Coronary artery (tissue), 2 donors: ENCODE measurements at places on chromosomes 13 and 19.

GRCh38 chr19:2242816-2243215 lies 6.2 kb downstream of the SF3A2 start:
- no peak for DNase-seq

GRCh38 chr13:113921763-113922162 lies 52.1 kb downstream of the C13orf46 start:
- DNase-seq, result peak; percentile 11

DNA sequence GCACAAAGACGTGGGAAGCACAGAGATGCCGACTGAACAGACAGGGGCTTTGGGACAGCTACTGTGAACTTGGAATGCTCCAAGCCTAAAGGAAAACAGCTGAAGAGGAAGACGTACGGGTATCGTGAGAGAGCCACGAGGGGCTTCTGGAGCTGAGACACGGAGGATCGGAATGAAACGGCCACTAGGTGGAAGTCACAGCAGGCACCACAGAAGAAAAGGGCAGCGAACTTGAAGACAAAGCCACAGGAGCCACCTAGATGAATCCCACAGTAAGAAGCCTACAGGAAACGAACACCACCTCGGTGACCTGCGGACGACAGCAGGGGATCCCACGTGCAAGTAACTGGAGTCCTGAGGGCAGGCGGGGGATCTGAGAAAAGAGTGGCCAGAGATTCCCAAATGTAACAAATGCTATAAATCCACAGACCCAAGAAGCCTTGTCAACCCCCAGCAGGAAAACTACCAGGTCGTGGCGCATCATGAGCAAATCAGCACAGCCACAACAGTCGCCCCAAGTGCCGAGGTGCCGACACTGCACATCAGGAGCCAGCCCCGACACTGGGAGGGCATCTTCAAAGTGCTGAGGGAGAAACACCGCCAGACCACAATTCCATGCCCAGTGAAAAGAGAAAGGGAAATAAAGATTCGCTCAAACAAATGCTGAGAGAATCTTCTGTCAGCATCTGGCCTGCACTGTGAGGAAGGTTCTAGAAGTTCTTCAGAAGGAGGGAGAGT lies 39.3 kb upstream of the ISYNA1 start:
- no peak for DNase-seq

GRCh38 chr13:83190020-83190419 lies 692.3 kb downstream of the SLITRK1 start:
- no peak for DNase-seq

GRCh38 chr13:98273067-98273823 lies 96.2 kb upstream of the RNF113B start:
- DNase-seq, result no peak

DNA sequence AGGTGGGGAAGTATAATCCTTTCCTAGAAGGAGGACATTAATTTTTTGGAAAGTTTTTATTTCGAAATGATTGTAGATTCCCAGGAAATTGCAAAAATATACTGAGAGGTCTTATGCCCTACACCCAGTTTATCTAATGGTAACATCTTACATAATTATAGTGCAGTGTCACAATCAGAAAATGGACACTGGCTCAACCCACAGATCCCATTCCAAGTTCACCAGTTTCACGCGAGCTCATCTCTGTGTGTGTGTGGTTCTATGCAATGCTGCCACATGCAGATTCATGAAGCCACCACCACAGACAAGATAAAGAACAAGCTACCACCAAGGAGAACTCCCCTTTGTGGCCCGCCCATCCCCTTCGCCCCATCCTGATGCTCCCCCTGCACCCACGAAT lies 24.4 kb downstream of the IL17D start:
- DNase-seq, result no peak

DNA sequence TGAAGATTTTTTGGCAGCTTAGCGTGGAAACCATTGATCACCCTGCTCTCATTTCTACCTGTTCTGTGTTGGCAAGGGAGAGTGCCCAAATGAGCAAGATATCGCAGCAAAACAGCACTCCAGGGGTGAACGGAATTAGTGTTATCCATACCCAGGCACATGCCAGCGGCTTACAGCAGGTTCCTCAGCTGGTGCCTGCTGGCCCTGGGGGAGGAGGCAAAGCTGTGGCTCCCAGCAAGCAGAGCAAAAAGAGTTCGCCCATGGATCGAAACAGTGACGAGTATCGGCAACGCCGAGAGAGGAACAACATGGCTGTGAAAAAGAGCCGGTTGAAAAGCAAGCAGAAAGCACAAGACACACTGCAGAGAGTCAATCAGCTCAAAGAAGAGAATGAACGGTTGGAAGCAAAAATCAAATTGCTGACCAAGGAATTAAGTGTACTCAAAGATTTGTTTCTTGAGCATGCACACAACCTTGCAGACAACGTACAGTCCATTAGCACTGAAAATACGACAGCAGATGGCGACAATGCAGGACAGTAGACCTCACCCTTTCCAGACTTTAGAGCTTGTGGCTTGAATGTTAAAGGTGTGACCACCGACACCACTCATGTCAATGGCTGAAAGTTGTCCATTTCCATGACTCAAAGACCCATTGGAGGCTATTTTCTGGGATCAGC lies 5.8 kb downstream of the CEBPG start:
- no peak for DNase-seq

DNA sequence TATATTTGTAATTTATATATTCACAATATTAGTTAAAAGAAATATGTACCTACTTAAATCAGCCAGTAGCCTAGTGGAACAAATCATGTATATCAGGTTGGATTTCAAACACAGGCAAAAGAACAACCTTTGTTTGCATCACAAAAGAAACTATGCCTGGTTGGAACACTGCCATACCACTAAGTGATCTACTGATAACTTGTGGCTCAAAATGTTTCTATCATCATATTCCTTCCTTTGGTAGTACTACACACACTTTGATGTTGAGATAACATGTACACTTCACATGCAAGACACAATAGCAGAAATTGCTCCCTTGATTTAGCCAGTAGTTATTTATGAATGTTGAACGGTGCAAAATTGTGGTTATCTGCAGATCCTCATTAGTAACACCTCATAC lies 146.0 kb upstream of the GPC6 start:
- no peak for DNase-seq

DNA sequence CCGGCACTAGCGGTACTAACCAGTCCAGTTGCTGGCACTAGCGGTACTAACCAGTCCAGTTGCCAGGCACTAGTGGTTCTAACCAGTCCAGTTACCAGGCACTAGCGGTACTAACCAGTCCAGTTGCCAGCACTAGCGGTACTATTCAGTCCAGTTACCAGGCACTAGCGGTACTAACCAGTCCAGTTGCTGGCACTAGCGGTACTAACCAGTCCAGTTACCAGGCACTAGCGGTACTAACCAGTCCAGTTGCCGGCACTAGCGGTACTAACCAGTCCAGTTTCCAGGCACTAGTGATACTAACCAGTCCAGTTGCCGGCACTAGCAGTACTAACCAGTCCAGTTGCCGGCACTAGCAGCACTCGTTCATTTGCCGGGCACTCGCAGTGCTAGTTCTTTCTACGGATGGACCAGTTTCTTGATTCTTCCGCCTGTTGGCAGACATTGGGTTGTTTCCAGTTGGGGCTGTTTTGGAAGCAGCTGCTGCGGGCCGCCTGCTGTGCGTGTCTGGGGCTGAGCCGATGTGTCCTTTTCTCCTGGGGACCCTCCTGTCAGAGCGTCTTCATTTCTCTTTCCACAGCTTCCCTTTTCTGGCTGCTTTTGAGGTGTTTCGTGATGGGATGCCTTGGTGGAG lies 123.4 kb upstream of the MCF2L start:
- no peak for DNase-seq

GRCh38 chr13:30872685-30873461 lies 33.2 kb upstream of the MEDAG start:
- DNase-seq, result peak; percentile 85

- DNase-seq, result no peak
Observed at GRCh38 chr19:36169084-36169760, 17.0 kb upstream of the COX7A1 start.

- DNase-seq, result no peak
Observed at GRCh38 chr13:30019648-30020626, 169.5 kb upstream of the UBL3 start.

DNA sequence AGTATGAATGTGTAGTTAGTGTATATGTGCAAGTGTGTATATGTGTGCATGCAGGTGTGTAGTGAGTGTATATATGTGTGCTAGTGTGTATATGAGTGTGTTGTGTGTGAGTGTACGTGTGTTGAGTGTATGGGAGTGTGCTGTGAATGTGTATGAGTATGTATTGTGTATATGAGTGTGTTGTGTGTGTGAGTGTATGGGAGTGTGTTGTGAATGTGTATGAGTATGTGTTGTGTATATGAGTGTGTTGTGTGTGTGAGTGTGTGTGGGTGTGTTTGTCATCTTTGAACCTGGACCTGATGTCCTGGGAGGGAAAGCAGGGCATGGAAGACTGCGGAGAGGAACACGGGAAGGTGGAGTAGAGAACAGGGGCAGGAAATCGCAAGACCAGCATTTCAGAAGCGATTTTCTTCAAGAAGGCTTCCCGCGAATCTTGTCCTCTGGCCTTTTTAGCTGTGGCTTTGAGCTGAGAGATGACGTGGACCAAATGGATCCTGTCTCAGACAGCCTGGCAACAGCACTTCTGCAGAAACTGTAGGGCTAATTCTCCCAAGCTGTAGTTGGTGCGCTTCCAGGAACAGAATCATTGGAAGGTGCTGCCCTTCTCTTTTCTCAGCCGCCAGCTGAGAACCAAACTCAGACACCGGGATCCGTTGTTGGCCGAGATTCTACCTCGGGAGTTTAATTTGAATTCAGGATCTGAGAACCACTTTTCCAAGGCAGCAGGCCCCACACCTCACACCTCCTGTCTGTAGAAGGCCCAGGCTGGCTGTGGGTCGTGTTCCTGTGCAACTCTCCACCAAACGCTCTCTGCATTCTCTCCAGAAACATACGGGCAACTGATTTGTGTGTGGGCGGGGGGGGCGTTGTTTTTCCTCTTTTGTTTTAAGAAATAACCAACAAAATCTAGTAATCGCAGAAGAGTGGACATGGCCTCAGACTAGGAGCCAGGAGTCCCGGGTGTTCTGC lies 94.7 kb upstream of the RAP2A start:
- DNase-seq, result peak; percentile 83

GRCh38 chr13:51601601-51602565 lies 17.6 kb downstream of the WDFY2 start:
- DNase-seq, result no peak

DNA sequence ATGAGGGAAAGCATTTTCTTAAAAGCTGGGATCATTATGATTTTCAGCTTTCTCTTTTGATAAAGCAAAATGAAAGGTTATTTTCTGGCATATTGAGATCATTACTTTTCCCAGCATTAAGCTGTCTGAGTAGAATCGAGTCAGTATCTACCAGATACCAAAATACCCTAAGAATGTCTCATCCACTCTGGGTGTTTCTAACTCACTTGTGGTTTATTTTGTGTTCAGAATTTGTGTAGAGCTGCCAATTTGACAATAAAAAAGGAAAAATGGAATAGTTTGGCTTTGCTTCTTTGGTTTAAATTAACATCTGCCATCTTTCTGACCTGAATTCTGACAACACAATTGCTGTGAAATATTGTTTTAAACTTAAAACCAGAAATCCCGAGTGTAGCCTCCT lies 438.7 kb upstream of the ARGLU1 start:
- no peak for DNase-seq
